Stimulated activated CD4-positive, alpha-beta T cell treated with anti-CD3 and anti-CD28 coated beads, Interleukin-15, amount 100 ng/mL, for 24 hours (primary cell): ENCODE measurements at places on chromosomes 4 and X.

DNA sequence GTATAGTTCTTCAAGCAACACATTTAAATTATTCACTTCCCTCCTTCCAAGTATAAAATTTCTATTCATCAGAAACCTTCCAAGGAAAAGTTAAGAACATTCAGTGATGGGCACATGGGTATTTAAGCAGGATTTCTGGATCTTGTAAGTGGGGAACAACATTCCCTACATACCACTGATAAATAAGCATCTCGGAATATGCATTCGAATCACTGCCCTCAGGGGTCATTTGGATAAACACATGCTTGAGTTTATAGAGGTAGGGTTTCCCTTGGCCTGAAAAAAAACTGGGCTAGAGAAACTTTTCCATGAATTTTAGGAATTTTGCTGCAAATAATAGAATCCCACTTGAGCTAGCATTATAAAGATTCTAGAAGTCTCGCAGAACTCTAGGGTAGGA, 143.9 kb downstream of the SOX3 start:
- DNase-seq: no peak

DNA sequence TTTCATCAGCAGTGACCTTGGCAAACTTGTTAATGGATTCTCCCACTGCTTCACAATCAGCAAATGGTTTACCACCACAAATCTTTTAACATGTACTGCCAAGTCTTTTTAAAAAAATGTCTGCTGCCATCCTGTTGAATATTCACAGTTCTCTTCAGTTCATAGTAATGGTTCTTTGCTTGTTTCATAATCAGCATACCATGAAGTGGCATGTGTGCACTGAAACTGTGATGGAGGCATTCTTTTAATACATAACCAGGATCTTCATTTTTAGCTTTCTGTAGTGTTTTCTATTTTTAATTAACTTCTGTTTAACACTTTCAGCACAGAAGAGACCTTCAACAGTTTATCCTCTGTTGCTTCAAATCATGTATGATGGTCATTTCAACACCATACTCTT, 230.1 kb upstream of the ARSJ start:
- no peak for DNase-seq

GRCh38 chrX:68832101-68832416, 3.2 kb downstream of the EFNB1 start:
- peak; percentile 52 for DNase-seq

DNA sequence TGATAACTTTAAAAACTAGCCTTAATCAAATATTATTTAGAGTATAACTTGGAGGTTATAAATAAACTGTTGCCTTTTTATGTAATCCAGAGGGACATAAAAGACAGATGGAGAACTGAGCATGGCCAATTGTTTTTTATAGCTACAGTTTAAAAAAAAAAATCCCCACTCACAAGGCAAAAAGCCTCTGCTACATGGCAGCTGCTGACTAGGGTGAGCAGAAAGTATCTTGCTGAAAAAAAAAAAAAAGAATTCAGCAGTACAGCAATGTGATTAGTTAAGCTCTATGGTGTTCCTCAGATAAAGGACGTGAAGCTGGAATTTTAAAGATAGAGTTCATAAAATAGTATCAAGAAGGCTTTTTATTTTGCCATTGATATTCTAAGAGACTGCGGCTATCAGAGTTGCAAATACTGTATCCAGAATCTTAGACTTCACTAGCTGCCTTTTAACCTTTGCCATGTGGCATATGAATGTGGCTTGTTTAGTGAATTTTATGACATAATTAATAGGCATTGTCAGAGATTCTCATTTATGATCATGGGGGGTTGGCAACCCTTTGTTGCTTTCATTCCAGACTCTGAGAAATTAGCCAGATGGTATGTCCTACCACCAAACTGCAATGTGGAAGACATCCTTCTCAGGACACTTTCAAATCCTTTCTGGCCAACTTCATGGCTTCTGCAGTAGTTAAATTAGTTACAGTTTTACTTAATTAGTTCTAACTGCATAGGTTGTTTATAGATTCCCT, 498.0 kb downstream of the STPG2 start:
- DNase-seq: no peak

DNA sequence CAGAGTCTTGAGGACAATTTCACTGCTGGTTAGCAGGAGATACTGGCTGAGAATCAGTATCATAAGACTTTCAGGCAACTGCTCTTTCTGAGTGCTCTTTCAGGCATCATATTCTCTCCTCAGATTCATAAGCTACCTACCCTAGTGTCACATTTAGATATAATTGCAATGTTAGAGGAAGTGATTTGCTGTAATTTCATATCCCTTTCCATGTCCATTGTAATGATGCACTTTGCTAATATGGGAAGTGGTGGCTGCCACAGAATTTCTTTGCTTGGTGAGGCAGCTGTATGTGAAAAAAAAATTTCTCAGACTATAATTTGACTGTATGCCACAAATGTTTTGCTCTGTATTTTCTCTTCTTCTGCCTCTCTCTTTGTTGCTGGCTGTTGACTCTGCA, 63.3 kb downstream of the DOCK11 start:
- DNase-seq: no peak

- no peak for DNase-seq
Observed at GRCh38 chrX:97882306-97882705, 998.6 kb downstream of the RPA4 start.

DNA sequence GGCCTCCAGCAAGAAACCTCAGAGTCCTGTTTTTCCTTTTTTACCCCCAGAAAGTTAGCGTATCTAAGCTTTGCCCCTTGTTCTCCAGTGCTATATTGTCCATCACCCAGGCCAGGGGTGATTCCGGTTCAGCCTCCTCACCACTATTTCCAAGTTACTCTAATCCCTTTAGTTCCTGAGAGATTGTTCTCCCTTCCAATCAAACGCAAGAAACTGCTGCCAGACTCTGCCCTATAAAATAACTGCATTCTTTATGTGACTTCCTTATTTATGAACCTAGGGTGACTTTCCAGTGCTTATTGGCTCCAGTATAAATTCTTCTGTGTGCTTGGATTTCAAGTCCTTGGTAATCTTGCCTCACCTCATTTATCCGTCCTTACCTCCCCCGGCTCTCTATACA, 65.7 kb downstream of the CLCN5 start:
- DNase-seq: no peak

GRCh38 chr4:2546286-2546823, 9.9 kb downstream of the FAM193A start:
- DNase-seq: no peak

GRCh38 chr4:54572152-54572542, 85.6 kb upstream of the KIT start:
- no peak for DNase-seq

DNA sequence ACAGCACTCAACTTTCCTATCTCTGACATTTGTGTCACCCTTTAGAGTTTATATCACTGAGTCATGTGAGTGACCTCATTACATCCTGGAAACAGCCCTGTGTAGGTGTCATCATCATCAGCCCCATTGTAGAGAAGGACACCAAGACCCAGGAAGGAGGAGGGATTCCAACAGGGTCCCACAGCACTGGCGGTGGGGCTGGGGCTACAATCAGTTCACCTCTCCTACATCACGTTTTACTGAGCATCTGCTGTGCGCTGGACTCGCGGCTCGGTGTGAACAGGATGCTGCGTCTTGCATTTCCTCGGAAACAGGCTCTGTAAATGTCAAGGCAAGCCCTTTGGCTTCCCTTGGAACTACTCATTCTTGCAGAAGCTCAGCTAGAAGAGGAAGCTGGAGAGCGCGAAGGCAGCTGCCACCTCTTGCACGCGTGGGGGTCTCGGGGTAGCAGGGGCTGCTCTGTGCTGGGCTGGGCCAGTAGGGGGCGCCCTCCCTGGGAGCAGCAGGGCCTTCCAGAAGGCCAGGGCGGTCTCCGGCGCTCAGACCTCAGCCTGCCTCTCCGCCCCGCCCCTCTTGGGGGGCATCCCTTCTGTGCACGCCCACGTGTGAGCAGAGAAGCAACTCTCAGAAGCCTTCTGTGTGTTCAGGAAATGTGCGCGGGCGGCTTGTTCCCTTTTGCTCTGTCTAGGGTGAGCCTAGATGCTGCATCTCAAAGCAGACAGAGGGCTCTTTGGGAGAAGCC, 29.0 kb downstream of the REELD1 start:
- DNase-seq: peak; percentile 82

GRCh38 chr4:23774909-23775308, 114.9 kb downstream of the PPARGC1A start:
- DNase-seq: no peak

DNA sequence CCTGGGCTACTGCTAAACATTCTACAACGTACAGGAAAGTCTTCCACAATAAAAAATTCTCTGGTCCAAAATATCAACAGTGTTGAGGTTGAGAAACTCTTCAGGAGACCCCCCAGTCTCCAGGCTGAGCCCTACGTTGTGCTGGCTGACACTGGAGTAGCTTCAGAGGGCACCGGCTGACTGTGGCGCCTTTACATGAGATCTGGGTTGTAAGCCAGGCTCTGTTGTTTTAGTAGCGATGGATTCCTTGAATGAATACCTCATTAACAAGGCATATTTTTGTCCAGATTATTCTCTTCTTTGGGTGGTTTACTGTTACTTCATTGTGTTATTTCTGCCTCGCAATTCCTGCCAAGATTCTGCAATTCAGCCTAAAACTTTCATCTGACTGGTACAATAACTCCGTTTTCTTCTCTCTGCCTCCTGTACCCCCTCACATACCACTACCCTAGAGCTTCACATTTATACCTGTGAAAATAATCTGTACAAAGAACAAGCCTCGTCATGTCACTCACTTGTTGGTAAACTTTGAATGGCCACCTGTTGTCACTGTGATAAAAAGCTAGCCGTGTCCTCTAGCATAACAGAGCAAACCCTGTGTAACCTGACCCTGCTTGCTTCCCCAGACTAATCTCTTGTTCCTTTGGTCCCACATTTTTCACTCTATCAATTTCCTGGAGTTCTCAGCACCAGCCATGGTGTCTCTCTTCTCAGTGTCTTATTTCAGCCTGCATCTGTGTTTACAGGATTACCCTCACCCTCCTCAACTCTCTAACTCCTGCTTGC, 1476.1 kb upstream of the TENM3 start:
- DNase-seq: no peak

DNA sequence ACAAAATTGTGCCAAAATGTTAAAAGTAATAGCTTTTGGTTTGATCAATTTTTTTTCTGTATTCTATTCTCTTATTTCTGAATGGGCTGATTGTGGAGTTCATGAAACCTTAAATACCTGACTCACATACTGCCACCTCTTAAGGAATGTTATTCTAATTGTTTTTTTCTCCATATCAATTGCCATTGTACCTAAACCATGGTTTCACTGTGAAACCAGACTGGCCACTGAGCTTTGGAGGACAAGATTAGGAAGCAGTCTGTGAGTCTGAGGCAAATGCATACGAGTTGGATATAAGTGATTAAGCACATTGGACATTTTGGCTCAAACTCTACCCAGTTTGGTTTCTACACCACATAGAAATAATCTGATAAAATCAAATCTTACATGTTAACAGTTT, 184.0 kb downstream of the IQCM start:
- DNase-seq: no peak

GRCh38 chr4:62797221-62797620, 1597.1 kb downstream of the ADGRL3 start:
- DNase-seq: no peak

- DNase-seq: no peak
Observed at GRCh38 chr4:56973336-56973735, 4.1 kb downstream of the NOA1 start.

- DNase-seq: no peak
Observed at GRCh38 chr4:24689212-24689611, 104.9 kb upstream of the DHX15 start.

DNA sequence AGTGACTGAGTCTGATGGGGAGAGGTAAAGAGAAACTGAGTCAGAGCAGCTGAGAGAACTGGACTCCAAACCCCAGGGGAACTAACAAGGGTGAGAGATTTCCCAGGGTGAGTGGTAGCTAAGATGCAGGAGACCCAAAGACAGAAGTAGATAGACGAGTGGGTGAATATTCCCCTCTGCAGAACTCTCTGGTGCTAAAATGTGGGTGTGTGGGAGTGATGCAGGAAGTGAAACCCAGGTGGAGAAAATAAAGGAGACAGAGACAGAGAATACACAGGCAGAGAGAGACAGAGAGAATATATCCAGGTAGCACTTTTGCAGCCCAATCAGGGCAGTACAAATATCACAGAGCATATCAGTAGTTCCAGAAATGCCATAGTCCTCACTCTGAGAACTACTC, 212.5 kb upstream of the ZIC3 start:
- DNase-seq: no peak

DNA sequence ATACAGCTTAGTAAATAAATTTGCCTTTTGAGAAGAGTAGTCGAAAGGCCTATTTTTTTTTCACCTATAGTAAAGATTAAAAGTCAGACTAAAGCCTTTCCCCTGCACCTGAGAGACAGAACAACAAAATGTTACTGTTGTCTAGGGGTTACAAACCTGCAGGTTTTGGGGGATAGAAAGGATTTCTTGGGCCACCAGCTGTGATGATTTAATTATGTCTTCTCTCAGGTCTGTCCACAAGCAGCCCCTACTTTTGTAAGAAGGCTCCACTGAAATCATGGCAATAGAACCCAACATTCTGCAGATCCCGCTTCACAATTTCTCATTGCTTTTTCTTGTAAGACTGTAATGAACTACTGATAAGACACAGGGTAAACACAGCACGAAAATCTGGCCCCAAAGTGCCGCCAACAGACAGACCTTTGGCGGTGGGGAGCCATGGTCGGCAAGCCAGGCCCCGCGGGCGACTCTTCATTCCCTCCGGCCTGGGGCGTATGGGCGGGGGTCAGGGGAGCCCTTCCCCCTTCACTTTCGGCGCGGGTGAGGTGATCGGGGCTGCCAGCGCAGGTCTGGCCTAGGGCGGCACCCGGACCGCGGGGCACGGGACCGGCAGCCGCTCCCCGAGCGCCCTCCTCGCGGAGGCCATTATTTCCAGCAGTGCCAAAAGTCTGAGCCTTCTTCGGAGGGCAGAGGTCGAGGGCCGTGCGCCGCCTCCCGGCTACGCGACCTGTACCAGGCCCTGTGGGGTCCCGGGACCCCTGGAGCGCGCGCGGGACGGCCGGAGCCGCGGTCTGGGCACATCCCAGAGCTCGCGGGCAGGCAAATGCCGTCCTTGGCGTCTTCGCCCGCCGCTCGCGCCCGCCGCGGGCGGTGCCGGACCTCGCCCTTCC, 812 bp upstream of the KDM6A start:
- DNase-seq: peak; percentile 32

DNA sequence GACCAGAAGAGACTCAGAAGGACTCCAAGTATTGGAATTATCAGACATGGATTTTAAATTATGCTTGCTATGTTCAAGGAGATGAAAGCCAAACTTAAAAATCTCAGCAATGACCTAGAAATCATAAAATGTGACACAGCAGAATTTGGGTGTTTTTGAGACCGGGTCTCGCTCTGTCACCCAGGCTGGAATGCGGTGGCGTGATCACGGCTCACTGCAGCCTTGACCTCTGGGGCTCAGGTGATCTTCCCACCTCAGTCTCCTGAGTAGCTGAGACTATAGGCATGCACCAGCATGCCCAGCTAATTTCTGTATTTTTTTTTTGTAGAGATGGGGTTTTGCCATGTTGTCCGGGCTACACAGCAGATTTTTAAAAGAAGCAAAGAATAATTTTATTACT, 12.7 kb downstream of the TAB3 start:
- DNase-seq: no peak
